Stimulated activated CD4-positive, alpha-beta T cell treated with anti-CD3 and anti-CD28 coated beads, Interleukin-4, amount 100 ng/mL, for 24 hours (primary cell): ENCODE measurements at places on chromosomes 7 and 10.

DNA sequence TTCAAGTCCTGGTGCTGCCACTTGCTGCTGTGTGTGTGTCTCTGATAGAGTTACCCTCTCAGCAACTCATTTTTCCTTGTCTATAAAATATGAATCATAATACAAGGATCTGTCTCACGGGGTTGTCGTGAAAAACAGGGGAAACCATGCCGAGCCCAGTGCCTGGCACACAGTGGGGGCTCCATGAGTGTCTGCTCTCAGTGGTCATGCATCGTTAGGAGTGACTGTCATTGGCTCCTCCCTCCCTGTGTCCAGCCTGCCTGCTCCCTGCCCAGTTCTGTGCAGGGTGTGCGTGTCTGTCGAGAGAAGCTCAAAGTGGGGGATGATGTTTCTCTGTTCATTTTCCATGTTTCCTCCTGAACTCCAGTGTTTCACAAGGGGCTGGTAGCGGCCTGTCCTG lies 83.6 kb upstream of the LRRC4 start:
- no peak for DNase-seq

DNA sequence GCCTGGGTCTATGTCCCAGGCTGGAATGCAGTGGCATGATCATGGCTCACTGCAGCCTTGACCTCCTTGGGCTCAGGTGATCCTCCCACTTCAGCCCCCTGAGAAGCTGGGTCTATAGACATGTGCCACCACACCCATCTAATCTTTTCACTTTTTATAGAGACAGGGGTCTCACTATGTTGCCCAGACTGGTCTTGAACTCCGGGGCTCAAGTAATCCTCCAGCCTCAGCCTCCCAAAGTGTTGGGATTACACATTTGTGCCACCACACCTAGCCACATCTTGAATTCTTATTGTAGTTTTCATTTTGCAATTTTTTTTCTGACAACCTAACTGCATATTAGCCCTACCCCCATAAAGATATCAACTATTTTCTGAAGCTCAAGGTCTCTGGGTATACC lies 18.4 kb upstream of the COL1A2 start:
- DNase-seq: no peak

- no peak for DNase-seq
These were observed 226.3 kb downstream of the AHR start for GRCh38 chr7:17524746-17525145.

GRCh38 chr7:20578257-20578771 lies 37.2 kb upstream of the ABCB5 start:
- no peak for DNase-seq

DNA sequence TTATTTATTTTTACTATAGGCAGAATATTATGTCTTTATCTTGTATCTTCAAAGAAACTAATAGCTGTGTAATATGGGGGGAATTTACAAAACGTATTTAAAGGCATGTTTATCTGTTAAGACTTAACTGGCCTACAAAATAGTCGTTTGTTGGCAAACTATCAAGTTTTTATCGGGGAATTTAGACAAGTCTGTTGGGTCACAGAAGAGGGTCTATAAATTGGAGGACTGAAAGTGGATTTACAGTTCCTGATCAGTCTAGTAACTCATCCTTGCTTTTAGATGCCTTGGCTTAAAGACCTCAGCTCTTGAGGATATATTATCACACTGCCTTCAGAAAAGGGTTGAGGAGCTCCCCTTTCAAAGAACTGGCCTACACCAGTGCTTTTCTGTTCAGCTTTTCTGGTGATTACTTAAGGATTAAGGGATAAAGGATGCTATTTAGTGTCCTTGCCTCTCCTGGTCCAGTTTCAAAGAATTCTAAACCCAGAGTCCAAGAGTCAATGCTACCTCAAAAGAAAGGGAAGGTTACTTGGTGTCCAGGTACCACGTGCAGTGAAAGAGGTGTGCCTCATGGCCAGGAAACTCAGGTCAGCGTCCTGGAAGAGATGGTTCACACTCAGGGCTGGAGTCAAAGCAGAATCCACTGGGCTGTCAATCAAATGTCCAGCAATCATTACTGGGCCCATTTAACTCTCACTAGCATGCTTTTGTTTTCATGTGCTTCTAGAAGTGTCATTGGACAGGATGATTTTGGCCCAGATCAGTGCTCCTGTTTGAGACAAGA lies 42.9 kb upstream of the ABI1 start:
- DNase-seq: no peak

DNA sequence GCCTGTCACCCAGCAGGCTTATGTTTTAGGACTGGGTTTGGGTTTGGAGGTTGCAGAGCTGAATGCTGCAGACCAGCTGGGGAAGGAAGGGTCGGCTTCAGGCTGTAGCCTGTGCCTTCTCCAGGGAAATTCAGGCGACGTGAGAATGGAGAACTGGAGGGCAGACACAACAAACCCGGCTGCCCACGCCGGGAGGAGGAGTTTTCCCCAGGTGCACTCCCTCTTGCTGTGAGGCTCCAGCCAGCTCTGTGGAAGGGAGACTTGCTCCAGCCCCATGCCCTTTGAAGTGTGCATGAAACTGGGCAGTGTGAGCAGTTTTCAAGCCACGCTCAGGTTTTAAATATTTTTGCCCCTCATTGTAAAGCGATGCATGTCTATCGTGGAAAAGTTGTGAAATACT lies 279.1 kb downstream of the CCSER2 start:
- DNase-seq: no peak

- no peak for DNase-seq
These were observed 100.9 kb downstream of the PHTF2 start for GRCh38 chr7:77899516-77899915.

DNA sequence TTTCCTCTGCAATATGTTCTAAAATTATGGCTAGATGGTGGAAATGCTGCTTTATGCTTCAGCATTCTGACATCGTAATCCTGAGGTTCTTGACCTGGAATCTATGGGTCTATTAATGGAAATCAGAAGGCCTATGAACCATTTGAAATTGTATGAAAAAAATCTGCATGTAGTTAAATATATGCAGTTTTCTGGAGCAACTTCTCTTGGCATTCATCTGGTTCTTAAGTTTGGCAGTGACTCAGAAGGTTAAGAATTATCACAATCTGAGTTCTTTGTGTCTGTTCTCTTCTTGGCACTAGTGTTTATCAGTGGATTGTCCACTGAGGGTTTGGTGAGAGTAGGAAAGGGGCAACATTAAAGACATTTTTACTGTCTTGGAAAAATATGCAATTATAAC lies 71.1 kb upstream of the FZD1 start:
- DNase-seq: no peak

GRCh38 chr10:384538-385305 lies 249.5 kb downstream of the ZMYND11 start:
- DNase-seq: no peak

DNA sequence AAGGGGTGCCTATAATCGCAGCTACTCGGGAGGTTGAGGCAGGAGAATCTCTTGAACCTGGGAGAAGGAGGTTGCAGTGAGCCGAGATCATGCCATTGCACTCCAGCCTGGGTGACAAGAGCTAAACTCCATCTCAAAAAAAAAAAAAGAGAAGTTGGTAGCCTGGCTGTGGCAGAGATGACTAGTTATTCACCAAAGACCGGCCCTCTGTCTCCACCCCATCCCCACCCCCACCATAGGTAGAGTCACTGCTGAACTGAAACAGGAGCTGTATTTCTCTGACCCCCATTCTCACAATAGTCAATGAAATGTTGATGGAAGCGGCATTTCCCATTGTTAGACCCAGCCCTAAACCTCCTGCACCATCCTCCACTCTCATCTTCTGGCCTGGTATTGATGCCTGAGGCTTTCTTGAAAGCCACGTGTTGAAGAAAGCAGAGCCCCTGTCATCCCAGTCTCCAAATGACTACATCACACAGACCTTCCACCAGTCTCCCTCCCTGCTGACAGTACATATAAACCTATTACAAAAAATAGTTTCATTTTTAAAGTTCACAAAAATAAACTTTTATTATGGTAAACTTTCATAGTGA lies 9.4 kb upstream of the PIK3CG start:
- DNase-seq: no peak

GRCh38 chr10:92405419-92405924 lies 114.5 kb downstream of the MARCHF5 start:
- no peak for DNase-seq

DNA sequence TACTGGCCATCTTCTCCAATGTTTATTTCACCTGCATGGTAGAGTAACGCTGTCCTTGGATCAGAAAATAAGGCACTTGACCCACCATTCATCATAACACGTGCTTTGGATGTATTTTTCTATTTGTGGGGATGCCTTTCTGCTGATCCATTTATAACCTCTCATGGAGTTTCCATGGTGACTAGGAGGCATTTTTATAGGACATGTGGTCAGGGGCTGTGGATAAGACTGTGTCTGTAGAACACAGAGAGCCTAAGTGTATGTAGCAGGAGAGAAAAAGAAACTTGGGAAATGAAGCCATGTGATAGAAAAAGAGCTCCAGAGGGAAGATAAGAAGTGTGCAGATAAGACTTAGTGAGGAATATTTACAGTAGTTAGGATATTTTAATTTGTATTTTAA lies 184.2 kb downstream of the POU6F2 start:
- no peak for DNase-seq

GRCh38 chr7:129066290-129067131 lies 11.6 kb upstream of the TNPO3 start:
- no peak for DNase-seq

- no peak for DNase-seq
These were observed 471.0 kb downstream of the SH2D4B start for GRCh38 chr10:81008726-81009125.

- peak; percentile 43 for DNase-seq
These were observed 248.9 kb downstream of the COBL start for GRCh38 chr7:51067757-51068156.

DNA sequence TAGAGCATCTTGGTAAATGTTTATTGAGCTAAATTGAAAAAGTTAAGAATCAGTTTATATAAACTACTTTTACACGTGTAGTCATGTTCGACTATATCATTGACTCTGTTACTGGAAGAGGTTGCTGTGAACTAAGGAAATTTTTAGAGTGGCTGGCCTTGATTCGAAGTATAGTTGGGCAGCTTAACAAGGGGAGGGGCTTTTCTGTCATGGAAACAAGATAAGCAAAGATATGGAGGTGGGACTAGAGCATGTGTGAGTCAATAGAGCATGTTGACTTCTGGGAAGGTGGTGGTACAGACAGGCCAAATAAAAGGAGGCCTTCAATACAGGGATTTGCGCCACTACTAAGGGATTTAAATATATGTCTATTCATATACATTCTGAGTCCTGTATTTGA lies 7.6 kb downstream of the ATP5F1C start:
- no peak for DNase-seq

- no peak for DNase-seq
These were observed 25.9 kb downstream of the GPRIN2 start for GRCh38 chr10:46530249-46531186.

GRCh38 chr10:34593930-34594329 lies 221.2 kb downstream of the PARD3 start:
- no peak for DNase-seq

DNA sequence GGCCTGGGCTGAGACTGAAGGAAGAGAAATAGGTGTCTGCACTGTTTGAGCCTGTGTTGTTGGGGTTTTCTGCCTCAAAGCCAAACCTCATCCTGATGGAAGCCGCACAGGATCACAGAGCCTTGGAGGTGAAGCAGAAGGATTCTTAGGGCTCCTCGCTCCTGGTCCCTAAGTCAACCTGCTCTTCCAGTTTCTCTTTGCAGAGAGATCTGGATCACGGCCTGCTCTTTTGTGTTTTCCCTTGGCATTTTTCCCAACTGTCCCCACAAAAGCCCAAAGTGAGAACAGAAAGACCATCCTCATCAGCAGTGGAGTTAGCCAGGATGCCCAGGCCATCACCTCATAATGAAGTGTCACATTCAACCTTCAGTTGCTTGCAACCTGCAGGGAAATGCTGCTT lies 20.3 kb upstream of the PPIA start:
- DNase-seq: no peak

DNA sequence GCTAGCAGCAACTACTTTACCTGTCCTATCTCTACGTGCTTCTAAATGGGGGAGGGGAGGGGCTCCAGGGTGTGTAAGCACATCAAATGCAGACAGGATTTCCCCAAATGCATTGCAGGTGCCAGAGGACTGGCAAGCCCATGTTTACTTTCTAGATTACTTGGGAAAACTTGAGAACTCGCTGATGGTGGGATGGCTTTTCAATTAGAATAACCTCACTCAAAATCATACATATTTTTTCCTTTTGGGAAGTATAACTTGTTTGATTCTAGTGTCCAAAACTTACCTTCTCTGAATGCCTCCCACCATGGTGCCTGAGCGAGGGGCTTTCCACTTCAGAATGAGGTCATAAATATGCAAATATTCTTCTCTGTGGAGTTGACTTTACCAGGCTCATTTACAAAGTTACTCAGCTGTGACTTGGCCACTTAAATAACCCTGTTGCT lies 191.3 kb upstream of the RHOBTB1 start:
- no peak for DNase-seq

DNA sequence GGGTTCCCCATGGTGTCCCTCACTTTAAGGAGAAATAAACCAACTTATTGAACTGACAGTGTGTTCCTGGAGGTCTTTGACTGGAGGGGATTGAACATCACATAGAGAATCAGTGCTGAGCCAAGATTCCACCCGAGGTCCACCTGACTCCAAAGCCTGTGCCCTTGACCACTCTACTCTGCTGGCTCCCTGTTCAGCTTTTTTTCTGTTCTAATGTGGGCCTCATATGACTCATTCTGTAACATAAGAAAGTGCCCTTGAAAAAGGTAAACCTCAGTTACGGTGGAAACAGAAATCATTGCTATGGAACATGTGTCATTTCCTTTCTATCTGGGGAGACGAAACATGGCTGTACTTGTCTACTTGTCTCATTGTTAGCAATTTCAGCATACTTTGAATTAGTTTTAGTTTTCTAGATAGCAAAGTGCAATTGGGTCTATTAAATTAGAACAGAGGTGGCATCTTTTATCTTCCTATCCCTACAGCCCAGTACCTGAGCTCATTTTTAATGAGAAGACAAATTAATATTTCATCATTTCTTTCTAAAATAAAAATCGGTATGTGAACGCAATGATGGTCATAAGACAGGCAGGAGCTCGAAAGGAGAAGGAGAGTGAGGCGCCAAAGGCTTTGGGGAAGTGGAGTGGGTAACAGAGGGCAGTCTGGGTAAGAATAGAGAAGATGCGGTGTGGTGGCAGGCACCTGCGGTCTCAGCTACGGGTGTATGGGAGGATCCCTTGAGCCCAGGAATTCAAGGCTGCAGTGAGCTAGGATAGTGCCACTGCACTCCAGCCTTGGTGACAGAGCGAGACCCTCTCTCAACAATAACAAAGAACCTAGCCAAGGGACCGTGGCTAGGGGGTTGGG lies 1.5 kb downstream of the GSDME start:
- no peak for DNase-seq
